SJSA1 (cell line): ENCODE measurements at places on chromosomes 4 and X.

GRCh38 chr4:120062663-120063195 lies 3.9 kb downstream of the MAD2L1 start:
- DNase-seq = no peak

- no peak for DNase-seq
These were observed 27.5 kb upstream of the ASMTL start for GRCh38 chrX:1480082-1480785.

GRCh38 chrX:46648660-46649059 lies 75.1 kb downstream of the CHST7 start:
- no peak for DNase-seq

DNA sequence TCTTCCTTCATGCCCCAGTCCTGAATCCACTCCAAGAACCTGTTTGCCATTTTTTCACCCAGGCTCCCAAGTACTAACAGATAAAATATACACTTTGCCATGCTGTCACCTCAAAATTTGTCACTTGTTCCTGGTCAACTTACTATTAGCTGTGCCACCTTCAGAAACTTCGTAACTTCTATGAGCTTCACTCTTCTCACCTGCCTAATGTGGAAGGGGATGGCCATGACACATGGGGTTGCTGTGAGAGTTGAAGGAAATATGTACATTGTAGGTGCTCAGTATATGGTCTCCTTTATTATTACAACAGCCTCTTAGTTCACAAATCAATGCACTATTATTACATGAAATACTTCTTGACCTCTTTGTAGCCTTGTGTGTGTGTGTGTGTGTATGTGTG lies 10.4 kb downstream of the TMSB4X start:
- no peak for DNase-seq

DNA sequence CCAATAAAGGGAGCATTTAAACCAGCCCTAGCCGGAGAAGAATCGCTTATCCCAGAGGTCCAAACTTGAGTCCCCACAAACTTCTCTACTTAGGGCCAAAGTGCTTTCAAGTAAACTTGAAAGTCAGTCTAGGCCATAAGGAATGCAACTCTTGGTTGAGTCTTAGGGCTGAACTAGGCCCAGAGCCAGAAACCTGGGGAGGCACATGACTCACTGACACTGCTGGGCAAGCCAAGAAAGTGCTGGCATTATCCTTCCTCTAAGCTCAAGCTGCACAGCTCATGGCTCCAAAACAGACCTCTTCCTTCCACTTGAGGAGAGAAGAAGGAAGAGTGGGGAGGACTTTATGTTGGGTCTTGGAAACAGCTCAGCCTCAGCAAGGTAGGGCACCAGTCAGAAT lies 1257.3 kb upstream of the DIAPH2 start:
- DNase-seq = no peak

- no peak for DNase-seq
These were observed 142.0 kb downstream of the RBMX2 start for GRCh38 chrX:130543603-130544325.

- DNase-seq = no peak
These were observed 210.9 kb downstream of the KLHL4 start for GRCh38 chrX:87728459-87728858.

GRCh38 chr4:62457356-62457755 lies 1257.2 kb downstream of the ADGRL3 start:
- DNase-seq = no peak

GRCh38 chr4:172202480-172203076 lies 389.4 kb downstream of the GALNTL6 start:
- DNase-seq = no peak

GRCh38 chrX:100623001-100623400 lies 13.6 kb downstream of the TSPAN6 start:
- DNase-seq = no peak

- no peak for DNase-seq
These were observed 359.1 kb upstream of the CXorf51A start for GRCh38 chrX:147173594-147173993.

GRCh38 chr4:2281575-2282343 lies 19.9 kb upstream of the MXD4 start:
- DNase-seq = no peak

GRCh38 chr4:186878203-186878776 lies 154.6 kb upstream of the FAT1 start:
- no peak for DNase-seq

GRCh38 chrX:47264483-47265173 lies 31.8 kb downstream of the USP11 start:
- DNase-seq = no peak

DNA sequence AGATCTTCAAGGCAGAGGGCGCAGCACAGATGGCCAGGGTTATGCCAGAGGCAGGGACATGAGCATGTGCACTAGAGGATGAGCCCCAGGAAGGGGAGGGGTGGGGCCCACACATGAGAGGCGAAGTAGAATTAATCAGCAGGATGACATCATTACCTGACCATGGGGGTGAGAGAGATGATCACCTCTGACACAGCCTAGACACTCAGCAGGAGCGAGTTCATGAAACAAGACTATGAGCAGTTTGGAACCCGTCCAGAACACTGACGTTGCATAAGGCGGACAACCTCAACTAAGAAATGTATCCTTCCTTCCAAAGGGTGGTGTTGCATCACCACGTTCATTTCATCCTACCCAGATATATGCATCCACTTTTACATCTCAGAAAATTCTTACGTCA lies 446.7 kb upstream of the TENM3 start:
- no peak for DNase-seq

DNA sequence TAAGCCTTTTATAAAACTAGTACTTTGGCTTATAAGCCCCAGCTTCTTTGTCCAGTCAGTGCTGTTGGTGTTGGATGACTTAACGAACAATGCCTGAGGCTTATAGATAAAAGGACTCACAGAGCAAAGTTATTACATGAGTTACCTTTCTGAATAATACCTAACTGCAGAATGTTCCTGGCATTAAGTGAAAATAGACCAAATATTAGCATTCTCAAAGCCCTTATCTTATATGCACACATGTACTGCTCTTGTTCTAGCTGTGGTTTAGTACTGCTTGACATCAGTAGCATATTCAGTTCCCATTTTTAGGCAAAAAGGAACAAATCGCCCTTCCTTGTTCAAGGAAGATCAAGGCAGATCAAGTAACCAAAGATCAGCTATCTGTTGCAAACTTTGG lies 131.6 kb downstream of the ZNF330 start:
- no peak for DNase-seq

DNA sequence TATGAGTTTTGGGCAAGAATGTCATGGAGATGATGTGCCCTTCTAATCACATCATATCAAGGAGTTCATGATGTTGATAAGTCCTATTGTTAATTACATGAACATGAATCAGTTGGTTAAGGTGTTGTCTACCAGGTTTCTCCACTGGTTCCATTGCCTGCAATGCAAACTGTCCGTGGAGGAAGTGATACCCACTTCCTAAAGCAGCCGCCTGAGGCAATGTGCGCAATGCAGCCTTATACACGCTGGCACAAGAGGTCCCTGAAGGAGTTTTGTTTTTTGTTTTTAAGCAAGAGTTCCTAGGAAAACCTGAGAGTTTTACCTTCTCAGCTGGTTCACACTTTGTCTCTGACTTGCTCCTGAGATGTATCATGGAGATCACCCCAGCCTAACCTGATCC lies 5.9 kb upstream of the GPKOW start:
- no peak for DNase-seq

DNA sequence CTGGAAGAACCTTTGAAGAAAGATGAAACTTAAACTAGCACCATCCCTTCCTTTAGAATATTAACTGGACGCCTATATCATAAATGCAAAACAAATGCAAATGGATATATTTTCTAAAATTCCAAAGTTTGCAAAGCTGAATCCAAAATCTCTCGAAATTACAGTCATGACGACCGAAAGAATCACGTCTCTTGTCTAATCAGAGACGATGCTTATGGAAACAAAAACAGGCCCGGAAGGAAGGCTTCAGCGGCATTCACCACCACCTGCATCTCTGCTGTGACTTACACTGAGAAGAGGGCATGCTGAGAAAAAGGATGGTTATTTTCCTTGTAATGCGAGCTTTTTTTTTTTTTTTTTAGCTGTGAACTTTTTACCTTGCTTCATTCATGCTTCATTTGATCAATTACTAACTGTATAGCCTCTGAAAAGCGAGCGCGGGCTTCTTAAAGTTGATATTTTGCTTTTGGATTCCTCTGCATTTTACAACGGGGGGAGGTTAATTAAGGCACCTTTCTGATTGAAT lies 209.3 kb downstream of the SOWAHB start:
- no peak for DNase-seq

- no peak for DNase-seq
These were observed 30.8 kb downstream of the CEP135 start for GRCh38 chr4:55979562-55979961.

DNA sequence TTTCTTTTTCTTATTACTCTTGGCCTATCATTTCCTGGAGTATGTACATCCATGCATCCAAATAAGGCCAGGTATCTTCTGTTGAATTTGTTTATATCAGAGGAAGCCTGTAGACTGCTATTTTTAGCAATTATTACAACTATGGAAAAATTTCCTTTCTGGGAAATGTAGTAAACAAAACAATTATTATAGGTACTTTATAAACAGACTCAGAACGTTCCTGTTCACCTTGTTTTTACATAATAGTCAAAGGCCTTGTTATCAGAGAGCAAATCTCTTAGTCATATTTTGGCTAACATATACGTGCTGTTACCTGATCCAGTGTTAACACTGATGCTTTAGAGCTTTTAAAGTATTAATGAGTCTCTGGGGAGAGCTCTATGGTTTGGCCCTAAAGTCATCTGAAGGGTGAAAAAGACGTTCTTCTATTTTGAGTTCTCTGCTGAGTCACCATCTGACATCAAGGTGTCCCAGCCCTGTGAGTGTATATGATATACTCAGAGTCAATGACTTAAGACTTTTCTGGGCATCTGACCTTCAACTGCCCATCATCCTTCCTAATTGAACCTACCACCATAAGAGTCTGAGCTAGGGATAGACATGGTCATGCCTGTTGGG lies 7.3 kb downstream of the SPARCL1 start:
- no peak for DNase-seq

DNA sequence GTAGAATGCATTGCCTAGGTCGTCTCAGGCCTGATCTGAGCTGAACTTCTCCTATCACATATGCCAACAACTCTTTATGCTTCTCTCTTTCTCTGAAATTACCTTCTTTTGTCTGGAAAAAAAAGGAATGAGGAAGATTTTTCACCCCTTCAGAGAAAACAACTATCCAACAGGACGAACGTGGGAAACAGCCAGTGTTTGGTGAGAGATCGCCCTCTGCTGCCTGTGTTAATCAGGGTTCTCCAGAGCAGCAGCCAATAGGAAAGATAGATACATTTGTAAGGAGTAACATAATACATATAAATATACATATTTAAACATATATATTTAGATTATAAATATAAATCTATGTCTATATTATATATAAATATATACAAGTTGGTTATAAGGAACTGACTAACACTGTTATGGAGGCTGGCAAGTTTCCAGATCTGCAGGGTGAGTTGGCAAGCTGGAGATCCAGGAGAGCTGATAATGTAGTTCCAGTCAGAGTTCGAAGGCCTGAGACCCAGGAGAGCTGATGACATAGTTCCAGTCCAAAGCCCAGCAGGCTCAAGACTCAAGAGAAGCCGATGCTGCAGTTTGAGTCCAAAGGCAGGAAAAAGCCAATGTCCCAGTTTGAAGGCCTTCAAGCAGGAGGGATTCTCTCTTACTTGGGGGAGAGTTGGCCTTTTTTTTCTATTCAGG lies 13.3 kb downstream of the CETN2 start:
- DNase-seq = no peak
